Lung (tissue), 17 donors: ENCODE measurements at places on chromosomes 1 and 21.
A peak's percentile ranks its signal among the peaks of the same experiment; 100 is the strongest.

DNA sequence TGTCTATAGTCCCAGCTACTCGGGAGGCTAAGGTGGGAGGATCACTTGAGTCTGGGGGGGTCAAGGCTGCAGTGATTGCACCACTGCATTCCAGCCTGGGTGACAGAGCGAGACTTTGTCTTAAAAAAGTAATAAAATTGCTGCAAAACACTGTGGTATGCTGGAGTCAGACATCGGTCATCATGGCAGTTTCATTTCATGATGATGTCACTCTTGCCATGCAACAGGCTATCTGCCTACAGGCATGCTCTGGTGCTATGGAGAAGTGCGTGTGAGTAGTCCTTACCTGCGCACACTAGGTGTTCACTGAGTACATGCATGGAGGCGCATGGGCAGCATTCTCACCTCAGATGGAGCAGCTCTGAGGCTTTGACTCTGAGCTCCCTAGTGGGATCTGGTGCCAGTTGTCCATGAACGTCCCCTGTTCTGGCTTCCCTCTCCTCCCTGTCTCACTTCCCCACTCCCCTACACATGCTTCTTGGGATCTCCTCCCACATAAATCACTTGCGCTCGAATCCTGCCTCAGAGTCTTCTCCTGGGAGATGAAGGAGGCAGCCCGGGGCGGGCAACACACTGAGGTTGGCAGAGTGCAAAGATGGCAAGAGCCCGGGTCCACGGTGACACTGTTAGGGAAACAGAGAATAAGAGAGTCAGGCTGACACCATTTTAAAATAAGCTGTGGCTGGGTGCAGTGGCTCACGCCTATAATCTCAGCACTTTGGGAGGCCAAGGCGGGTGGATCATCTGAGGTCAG lies 10.4 kb upstream of the CELA3B start:
- DNase-seq: no peak
- H3K4me1 ChIP-seq: no peaks in the 10 kb centered on the region
- H3K4me3 ChIP-seq: no peak overlapping the region
- no peaks in the 10 kb centered on the region for H3K27me3 ChIP-seq
- H3K36me3 ChIP-seq: no peaks in the 10 kb centered on the region

DNA sequence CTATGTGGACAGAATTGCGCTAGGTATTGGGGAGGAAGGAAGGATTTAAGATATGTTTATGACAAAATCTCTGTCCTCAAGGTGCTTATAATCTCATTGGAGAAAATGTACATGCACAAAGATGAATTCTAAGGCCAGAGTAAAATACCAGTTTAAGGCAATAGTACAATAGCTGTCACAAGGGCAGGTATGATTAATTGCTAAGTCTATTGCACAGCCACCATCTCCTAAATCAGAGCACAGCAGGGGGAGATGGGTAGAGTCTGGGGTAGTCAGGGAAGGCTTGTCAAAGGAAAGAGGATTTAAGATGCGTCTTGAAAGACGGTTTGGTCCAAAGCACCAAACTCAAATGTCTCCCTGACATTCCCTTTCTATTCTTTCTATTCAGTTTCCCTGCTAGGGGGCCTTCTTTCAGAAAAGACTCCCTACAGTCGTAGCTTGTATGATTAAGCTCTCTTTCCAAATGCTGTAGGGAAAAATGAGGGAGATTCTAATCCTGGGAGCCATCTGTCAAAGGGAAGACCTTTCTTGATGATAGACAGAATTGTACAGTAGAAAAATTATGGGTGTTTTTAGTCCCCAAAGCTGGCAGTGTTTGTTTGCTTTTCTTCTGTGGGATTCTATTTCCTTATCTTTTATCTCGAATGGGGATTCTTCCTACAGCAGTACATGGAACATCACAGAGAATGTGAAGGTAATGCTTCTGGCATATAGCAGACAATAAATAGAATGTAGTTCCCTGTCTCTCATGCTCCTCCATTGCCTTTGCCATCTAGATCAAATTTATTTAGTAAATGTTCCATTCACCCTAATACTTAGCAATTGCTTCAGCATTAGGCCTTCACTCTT lies 107.6 kb upstream of the NFIA start:
- no peak for DNase-seq
- H3K27me3 ChIP-seq: peaks cover 4% of the 10 kb centered on the region
- peaks cover 1% of the 10 kb centered on the region for H3K4me1 ChIP-seq
- no peak overlapping the region for H3K4me3 ChIP-seq

GRCh38 chr21:38343691-38344090 lies 86.9 kb downstream of the KCNJ15 start:
- DNase-seq: peak; percentile 83
- H3K4me3 ChIP-seq: no peak overlapping the region
- H3K27me3 ChIP-seq: no peaks in the 10 kb centered on the region
- H3K36me3 ChIP-seq: no peaks in the 10 kb centered on the region

GRCh38 chr1:157992833-157993146 lies 655 bp upstream of the KIRREL1 start:
- no peaks in the 10 kb centered on the region for H3K36me3 ChIP-seq
- no peak overlapping the region for H3K27ac ChIP-seq
- no peaks in the 10 kb centered on the region for H3K27me3 ChIP-seq
- H3K4me1 ChIP-seq: peaks cover 8% of the 10 kb centered on the region

- DNase-seq: no peak
- no peaks in the 10 kb centered on the region for H3K4me1 ChIP-seq
- no peak overlapping the region for H3K4me3 ChIP-seq
- H3K27ac ChIP-seq: no peak overlapping the region
- no peaks in the 10 kb centered on the region for H3K27me3 ChIP-seq
Measured at GRCh38 chr1:223289621-223290020, 74.4 kb downstream of the SUSD4 start.
